ENCODE measurements at places on chromosomes 4 and X. TPM values are rescaled to one million over a fixed set of nuclear protein-coding genes. Genes with fewer than 3 reads are reported as not detected.

Gene TEX13C
- not detected for total RNA-seq

Gene GAR1
- total RNA-seq: 8.0 TPM

DNA sequence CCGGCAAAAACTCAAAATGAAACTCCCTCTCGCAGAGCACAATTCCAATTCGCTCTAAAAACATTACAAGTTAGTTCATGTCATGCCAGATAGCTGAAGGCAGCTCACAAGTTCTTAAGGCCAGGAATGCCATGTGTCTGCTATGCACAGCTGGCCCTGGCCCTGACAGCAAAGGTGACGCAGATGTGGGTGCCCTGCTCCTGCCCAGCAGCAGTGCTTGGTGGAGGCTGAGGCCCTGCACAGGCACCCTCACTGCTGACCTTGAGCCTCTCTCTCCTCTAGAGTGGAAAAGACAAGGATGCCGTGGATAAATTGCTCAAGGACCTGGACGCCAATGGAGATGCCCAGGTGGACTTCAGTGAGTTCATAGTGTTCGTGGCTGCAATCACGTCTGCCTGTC, 2.9 kb downstream of the S100P start:
- peaks cover 12% of the 10 kb centered on the region for H3K4me1 ChIP-seq
- no peaks in the 10 kb centered on the region for H3K27me3 ChIP-seq
- H3K27ac ChIP-seq: no peak overlapping the region
- no peak for DNase-seq

Gene IL9R
- total RNA-seq: not detected

Gene SPANXA2
- total RNA-seq: not detected

GRCh38 chr4:156321203-156321602, 367.5 kb upstream of the CTSO start:
- H3K4me1 ChIP-seq: no peaks in the 10 kb centered on the region
- H3K4me3 ChIP-seq: no peak overlapping the region
- H3K36me3 ChIP-seq: no peaks in the 10 kb centered on the region
- H3K27ac ChIP-seq: no peak overlapping the region
- DNase-seq: no peak

Gene OTUD4
- total RNA-seq: 49.1 TPM

- H3K4me3 ChIP-seq: no peak overlapping the region
- no peaks in the 10 kb centered on the region for H3K27me3 ChIP-seq
- H3K36me3 ChIP-seq: no peaks in the 10 kb centered on the region
- no peak for DNase-seq
Measured at GRCh38 chr4:139647952-139648351, 17.7 kb upstream of the MGST2 start.

GRCh38 chrX:43813898-43814297, 68.4 kb downstream of the MAOB start:
- no peak overlapping the region for H3K4me3 ChIP-seq
- no peak overlapping the region for H3K27ac ChIP-seq
- H3K27me3 ChIP-seq: no peaks in the 10 kb centered on the region

Gene TECRL
- 0.11 TPM for total RNA-seq

Gene MAGEA12
- total RNA-seq: not detected

- no peaks in the 10 kb centered on the region for H3K27me3 ChIP-seq
- H3K4me3 ChIP-seq: no peak overlapping the region
- H3K4me1 ChIP-seq: no peaks in the 10 kb centered on the region
- DNase-seq: no peak
- H3K36me3 ChIP-seq: peaks cover 21% of the 10 kb centered on the region
- no peak overlapping the region for H3K27ac ChIP-seq
Measured at GRCh38 chr4:5784960-5785611, 74.1 kb downstream of the EVC start.

GRCh38 chrX:118062048-118062789, 54.4 kb downstream of the KLHL13 start:
- no peaks in the 10 kb centered on the region for H3K36me3 ChIP-seq
- no peaks in the 10 kb centered on the region for H3K27me3 ChIP-seq
- H3K27ac ChIP-seq: no peak overlapping the region
- H3K4me3 ChIP-seq: no peak overlapping the region
- H3K4me1 ChIP-seq: no peaks in the 10 kb centered on the region

GRCh38 chrX:93673056-93673868, at the start of gene NAP1L3:
Gene NAP1L3 (minus strand): TSS chrX:93673578. CDS start chrX:93673304, 274 bp downstream.
- H3K4me1 ChIP-seq: peaks cover 7% of the 10 kb centered on the region
- DNase-seq: no peak
- peak within 1 kb of the TSS; percentile 60 for H3K4me3 ChIP-seq
- no peaks in the 10 kb centered on the region for H3K36me3 ChIP-seq
- peaks cover 9% of the 10 kb centered on the region for H3K27me3 ChIP-seq

Gene ZXDA
- 8.6 TPM for total RNA-seq

GRCh38 chr4:14871676-14872430, 130.4 kb upstream of the CPEB2 start:
- no peak overlapping the region for H3K27ac ChIP-seq
- no peak overlapping the region for H3K4me3 ChIP-seq
- DNase-seq: no peak
- peaks cover 10% of the 10 kb centered on the region for H3K4me1 ChIP-seq
- no peaks in the 10 kb centered on the region for H3K27me3 ChIP-seq

- H3K36me3 ChIP-seq: no peaks in the 10 kb centered on the region
- peaks cover 7% of the 10 kb centered on the region for H3K4me1 ChIP-seq
Measured at GRCh38 chr4:89939994-89940393, 45.3 kb downstream of the MMRN1 start.

Gene CHIC2
- 40.4 TPM for total RNA-seq

- no peaks in the 10 kb centered on the region for H3K4me1 ChIP-seq
- H3K4me3 ChIP-seq: no peak overlapping the region
- H3K27me3 ChIP-seq: no peaks in the 10 kb centered on the region
- H3K36me3 ChIP-seq: no peaks in the 10 kb centered on the region
- H3K27ac ChIP-seq: no peak overlapping the region
- no peak for DNase-seq
Measured at GRCh38 chrX:131365766-131366165, 76.7 kb upstream of the IGSF1 start.

Gene F11
- total RNA-seq: not detected

Gene ETDB
- not detected for total RNA-seq

DNA sequence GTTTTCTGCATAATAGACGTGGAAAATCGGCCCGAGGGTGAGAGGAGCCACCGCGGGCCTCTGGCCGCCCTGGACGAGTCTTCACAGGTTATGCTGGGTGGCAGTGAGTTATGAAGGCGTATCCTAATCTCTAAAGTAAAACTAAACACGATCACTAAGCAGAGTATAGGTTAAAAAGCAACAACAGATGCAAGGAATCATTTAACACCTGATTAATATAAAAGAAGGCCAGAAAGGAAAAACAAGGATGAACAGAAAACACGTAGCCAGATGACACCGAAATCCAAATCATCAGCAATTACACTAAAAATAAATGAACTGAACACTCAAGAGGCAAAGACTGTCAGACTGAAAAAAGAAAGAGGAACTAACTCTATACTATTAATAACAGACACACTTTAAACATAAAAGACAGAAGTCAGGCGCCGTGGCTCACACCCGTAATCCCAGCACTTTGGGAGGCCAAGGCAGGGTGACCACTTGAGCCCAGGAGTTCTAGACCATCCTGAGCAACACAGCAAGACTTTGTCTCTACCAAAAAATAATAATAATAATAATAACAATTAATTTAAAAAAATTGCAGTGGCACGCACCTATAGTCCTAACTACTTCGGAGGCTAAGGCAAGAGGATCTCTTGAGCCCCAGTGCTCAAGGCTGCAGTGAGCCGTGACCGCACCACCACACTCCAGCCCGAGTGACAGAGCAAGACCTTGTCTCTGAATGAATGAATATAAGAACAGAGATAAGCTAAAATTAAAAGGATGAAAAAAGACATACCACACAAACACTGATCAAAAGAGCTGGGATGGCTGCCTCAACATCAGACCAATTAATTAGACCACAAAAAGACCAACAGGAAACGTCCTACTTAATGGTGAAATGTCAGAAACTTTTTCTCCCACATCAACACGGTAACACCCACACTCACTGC, 30.0 kb downstream of the CTBP1 start:
- H3K4me3 ChIP-seq: no peak overlapping the region
- no peaks in the 10 kb centered on the region for H3K27me3 ChIP-seq
- no peak for DNase-seq
- H3K27ac ChIP-seq: peak overlapping the region; percentile 55
- peaks cover 24% of the 10 kb centered on the region for H3K36me3 ChIP-seq
- H3K4me1 ChIP-seq: peaks cover 43% of the 10 kb centered on the region

DNA sequence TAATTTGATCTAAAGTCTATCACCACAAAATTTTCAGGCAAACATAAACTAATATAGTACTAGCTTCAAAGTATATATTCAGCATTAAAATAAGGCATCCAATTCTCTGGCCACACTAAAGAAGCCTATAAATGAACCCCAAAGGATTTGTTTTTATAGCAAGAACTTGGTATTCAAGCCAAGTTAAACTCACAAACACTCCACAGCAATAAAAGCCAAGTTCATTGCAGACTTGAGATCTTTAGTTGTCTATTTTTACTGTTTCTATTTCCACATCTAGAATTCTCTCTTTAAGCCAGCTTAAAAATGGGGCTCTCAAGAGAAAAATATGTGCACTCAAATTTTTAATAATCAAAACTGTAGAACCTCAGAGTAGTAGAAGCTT, 51.1 kb downstream of the WDFY3 start:
- no peak overlapping the region for H3K4me3 ChIP-seq
- no peaks in the 10 kb centered on the region for H3K36me3 ChIP-seq
- H3K27ac ChIP-seq: no peak overlapping the region
- H3K4me1 ChIP-seq: peaks cover 17% of the 10 kb centered on the region
- no peak for DNase-seq

Gene SHROOM4
- total RNA-seq: 12.4 TPM

DNA sequence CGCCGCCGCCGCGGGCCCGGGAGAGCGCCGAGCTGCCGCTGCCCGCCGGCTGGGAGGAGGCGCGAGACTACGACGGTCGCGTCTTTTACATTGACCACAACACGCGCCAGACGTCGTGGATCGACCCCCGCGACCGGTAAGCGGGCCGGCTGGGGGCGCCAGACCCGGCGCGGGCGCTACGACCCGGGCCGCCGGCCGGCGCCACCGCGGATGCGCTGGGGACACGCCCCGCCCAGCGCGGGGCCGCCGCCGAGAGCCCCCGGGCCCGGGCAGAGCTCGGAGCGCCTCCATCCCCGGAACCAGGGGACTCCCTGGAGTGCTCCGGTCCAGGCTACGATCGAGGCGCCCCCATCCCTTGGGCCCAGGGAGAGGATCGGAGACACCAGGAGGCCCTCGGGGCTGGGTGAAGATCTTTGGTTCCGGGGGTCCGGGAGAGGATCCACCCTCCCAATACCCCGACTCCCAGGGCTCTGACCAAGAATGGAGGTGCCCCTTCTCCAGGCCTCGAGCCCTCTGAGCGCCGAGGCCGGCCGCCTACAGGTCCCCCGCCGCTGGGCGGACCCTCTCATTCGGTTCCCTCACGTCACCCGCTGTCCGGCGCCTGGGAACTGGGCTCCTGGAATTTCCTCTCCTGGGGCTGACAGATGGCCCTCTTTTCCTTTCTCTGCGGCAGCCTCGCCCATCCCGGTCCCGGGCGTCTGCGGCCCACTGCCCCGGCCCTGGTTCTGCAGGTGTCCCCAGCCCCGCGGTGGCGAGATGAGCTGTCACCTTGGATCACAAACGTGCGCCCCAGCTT, 48.8 kb downstream of the CLDN34 start:
- peak overlapping the region; percentile 63 for H3K4me3 ChIP-seq
- no peaks in the 10 kb centered on the region for H3K36me3 ChIP-seq
- no peaks in the 10 kb centered on the region for H3K27me3 ChIP-seq
- DNase-seq: no peak

Gene NPNT
- 87.0 TPM for total RNA-seq

- H3K36me3 ChIP-seq: no peaks in the 10 kb centered on the region
- no peaks in the 10 kb centered on the region for H3K27me3 ChIP-seq
- H3K4me3 ChIP-seq: no peak overlapping the region
- no peaks in the 10 kb centered on the region for H3K4me1 ChIP-seq
Measured at GRCh38 chrX:148259990-148260389, 240.4 kb upstream of the AFF2 start.

DNA sequence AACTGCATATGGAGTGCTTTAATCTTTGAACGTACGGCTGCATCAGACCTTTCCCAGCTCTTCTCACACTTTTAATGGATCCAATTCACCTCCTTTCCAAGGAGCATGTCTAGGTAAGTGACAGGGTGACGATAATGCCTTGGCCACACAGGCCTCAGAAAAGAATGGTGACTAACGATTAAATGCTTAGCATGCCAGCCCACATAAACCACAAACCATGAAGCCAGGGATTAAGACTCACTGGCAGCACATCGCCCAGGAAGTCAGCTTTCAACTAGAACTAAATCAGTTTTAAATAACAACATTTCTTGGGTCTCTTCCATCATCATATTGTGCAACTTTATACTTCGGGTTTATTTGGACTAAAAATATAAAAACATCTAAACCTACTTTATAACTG, 28.7 kb downstream of the INPP4B start:
- no peaks in the 10 kb centered on the region for H3K36me3 ChIP-seq
- H3K27ac ChIP-seq: no peak overlapping the region
- no peak overlapping the region for H3K4me3 ChIP-seq

Gene CCKAR
- total RNA-seq: 1.3 TPM

Gene TLL1
- 10.9 TPM for total RNA-seq

Gene PPID
- 29.0 TPM for total RNA-seq

DNA sequence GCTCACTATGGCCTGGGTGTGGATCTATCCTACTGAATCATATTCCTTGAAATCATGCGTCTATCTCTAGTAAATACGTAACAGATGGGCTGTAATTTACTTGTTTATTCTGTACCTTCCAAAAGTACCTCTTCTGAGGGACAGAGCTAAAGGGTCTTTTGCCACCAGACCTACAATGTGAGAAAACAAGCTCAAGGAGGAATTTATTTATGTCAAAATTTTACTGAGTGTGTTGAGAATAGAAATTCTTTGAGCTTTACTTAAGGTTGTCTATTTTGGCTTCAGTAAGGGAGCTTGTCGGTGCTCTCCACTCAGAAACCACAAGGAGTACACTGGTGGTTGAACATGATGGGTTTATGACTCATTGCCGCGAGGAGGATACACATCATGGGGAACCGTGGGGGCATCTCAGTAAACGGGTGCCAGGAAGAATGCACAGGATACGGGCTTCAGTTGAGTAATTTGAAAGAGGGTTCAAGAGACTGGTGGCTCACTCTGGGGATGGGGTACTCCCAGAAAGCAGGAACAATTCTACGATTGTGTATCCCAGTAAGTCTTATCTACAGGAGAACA, 3.0 kb downstream of the ANK2 start:
- no peaks in the 10 kb centered on the region for H3K27me3 ChIP-seq
- peaks cover 7% of the 10 kb centered on the region for H3K4me1 ChIP-seq
- DNase-seq: no peak

DNA sequence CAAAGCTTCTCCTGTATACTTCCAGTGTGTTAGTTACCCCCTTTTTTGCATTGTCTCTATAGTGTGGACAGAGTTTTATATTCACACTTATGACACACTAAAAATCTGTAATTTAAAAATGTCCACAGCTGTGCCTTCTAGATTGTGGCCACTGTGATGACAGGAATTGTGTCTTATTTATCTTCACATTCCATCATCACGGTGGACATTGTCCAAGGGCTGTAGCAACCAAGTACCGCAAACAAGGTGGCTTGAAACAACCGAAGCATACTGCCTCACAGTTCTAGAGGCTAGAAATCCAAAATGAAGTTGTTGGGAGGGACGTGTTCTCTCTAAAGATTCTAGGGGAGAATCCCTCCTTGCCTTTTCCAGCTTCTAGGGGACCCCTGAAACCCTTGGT, 32.3 kb downstream of the CHRNA9 start:
- H3K4me1 ChIP-seq: no peaks in the 10 kb centered on the region
- H3K27me3 ChIP-seq: no peaks in the 10 kb centered on the region
- no peak for DNase-seq

Gene SSX1
- not detected for total RNA-seq

Measured in esophagus muscularis mucosa (tissue), 4 donors.